ENCODE measurements at places on chromosomes 5 and 9.

- DNase-seq = no peak
Observed at GRCh38 chr5:32428426-32428825, 16.1 kb downstream of the ZFR start.

- DNase-seq = no peak
Observed at GRCh38 chr5:13985731-13986418, 41.4 kb upstream of the DNAH5 start.

DNA sequence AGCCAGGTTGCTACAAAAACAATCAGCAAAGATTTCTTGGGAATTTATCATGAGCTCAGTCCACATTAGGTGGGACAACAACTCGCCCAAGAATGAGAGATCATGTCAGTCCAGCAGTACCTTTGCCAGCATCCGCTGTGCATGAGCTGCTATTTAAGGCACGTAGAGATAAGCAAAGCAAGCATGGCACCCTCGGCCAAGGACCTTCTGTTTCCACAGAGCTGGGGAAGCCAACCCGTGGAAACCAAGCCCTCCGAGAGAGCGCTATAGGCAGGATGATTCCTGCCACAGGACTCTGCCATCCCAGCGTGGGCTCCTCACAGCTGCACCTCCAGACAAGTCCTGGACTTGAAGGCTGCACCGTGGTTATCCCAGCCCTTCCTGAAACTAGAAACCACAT is 189.5 kb upstream of the PPP1R26 start:
- no peak for DNase-seq

GRCh38 chr5:21225223-21226064 is 1237.4 kb upstream of the CDH18 start:
- DNase-seq = no peak

DNA sequence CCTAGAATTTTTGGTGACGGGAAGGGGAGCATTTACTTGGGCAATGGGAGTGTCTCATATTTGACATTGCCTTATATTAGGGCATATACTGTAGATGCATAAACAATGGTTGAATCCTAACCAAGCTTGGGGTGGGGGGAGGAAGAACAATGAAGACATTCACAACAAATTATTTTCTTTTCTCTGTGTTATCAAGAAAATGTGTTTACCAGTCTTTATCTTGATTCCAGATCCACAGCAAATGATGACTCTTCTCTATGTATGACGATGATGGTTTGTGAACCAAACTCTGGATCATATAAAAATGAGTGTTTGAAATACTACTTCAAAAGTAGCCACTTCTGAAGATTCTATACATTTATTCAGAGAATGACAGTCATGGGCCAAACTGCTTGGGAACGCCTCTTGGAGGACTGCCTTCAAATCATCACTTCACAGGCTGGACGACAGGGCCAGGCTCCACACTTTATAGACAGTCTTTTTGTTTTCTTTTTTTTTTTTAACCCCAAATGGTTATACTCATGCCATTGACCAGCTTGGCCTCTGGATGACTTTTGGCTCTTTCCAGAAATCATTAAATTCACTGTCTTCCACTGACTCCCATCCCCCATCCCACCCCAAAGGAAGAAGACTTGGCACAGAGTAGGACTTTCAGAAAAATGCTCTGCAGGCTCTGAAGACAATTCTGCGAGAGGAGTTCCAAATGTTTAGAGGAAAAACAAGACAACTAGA is 123.8 kb upstream of the LIFR start:
- DNase-seq = no peak

Measured in GM12878 (cell line).